Retinal pigment epithelial cell (primary cell): ENCODE measurements at places on chromosomes 6 and 20.

DNA sequence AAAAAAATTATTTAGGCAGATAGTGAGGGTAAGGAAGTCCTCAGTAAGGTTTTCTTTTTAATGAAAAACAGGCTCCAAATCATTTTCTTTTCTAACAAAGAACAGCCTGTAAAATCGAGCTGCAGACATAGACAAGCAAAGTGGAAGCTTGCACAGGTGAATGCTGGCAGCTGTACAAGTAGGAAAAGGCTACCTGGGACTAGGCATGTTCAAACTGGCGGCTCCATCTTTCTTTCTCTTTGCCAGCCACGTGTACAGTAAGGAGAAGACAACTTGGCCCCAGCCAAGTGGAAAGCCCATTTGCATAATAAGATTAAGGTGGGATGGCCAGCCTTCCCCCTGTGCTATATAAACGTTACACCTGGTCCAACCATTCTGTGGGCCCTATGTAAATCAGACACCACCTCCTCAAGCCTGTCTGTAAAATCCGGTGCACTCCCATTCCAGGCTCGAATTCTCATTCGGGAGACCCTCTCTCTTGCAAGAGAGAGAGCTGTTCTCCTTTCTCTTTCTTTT lies 27.0 kb upstream of the SLC2A12 start:
- no peak for DNase-seq

DNA sequence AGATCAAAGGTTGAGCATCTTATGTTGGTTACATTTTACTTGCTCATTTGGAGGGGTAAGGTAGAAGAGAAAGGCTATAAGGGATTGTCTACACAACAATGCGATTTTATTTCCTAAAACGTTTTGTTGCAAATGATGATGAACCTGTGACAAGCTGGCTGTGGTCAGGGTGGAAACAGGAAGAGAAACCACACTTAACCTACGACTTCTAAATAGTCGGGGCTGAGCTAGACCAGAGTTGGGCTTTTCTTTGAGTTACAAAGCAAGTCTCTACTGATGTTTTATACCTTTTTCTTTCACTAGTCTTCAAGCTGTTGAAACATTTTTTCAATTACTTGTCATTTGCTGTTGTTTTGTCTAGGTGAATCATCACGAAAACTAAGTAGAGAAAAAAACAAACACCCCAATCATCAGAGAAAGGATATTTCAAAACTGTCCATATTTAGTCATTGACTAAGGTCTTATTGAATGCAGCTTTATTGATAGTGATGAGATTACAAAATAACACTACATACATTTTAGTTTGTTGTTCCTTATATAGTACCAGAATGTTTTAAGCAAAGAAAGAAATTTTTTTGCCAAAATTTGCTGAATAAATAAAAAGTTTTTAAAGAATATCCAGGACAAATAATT lies 18.0 kb downstream of the KLHL31 start:
- DNase-seq, result no peak

DNA sequence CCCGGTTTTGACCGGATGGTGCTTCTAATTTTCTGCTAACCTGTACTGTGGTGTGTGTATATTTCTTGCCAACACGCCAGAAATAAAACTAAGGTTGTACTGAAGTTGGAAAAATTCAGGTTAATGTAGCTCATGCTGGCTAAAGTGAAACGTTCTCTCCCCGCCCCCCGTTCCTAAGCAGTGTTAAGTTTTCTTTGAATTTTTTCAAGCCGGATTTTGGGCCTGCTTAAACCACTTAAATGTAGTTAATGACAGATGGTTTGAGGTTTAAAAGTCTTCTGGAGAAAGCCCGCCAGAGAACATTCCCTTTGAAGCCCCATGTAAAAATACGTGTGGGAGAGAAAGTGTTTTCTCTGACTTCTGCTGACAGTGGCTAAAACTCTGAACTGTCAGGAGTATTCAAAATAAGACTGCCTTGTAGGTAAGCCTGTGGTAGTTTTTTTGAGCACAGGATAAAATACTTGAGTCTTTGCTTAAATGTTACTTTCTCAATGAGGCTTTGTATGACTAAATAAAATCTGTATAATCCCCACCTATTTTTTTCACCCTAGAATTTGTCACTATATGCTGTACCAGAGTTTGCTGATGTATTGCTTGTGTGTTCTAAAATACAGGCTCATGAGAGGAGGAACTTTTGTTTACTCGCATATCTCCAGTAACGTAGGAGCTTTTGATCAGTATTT lies 101.3 kb downstream of the OR2B2 start:
- no peak for DNase-seq

DNA sequence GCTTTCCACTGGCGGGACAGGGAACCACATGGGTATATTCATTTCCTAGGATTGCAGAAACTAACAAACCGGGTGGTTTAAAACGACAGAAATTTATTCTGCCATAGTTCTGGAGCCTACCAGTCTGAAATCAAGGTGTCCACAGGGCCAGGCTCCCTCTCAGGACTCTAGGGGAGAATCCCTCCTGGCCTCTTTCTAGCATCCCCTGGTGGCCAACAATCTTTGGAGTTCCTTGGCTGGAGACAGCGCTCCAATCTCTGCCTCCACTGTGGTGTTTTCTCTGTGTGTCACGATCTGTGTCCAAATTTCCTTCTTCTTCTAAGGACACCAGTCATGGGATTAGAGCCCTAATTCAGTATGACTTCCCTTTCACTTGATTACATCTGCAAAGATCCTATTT lies 95.0 kb downstream of the SCML4 start:
- DNase-seq, result no peak

- no peak for DNase-seq
Measured at GRCh38 chr20:52118016-52118623, 73.5 kb downstream of the ZFP64 start.

DNA sequence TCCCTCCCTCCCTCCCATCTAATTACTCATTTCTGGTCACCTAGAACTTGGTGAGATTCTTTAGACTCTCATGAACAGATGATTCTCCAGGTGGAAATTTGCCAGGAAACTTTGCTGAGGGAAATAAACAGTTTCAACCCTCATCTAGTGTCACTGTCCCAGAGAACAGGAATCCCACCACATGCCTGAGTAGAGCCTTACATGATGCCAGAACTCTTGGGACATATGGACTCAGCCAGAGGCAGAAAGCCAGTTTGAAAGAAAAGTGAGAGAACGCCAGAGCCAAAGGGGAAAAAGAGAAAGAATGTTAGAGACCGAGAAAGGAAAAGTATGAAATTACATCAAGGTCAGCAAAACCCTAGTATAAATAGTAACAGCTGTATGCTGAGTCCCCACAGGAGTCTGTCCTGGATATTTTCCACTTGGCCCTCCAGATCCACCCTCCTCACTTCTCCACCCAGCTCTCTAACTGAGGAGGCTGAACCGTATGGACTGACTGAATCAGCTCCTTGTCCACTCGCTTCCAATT lies 127.5 kb upstream of the COL21A1 start:
- DNase-seq, result no peak

GRCh38 chr6:144651234-144651633 lies 366.1 kb downstream of the UTRN start:
- DNase-seq, result no peak

- DNase-seq, result no peak
Measured at GRCh38 chr20:11918391-11918845, 725 bp downstream of the BTBD3 start.

- no peak for DNase-seq
Measured at GRCh38 chr6:113625850-113626249, 231.3 kb upstream of the MARCKS start.

DNA sequence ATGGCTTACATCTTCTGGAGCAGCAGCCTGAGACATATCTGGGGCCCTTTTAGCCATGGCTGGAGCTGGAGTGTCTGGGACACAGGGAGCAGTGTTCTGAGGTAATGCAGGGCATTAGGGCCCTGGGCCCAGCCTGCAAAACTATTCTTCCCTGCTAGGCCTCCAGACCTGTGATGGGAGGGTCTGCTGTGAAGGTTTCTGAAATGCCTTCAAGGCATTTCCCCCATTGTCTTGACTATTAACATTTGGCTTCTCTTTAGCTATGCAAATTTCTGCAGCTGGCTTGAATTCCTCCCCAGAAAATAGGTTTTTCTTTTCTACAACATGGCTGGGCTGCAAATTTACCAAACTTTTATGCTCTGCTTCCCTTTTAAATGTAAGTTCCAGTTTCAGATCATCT lies 61.5 kb downstream of the EDN1 start:
- no peak for DNase-seq

DNA sequence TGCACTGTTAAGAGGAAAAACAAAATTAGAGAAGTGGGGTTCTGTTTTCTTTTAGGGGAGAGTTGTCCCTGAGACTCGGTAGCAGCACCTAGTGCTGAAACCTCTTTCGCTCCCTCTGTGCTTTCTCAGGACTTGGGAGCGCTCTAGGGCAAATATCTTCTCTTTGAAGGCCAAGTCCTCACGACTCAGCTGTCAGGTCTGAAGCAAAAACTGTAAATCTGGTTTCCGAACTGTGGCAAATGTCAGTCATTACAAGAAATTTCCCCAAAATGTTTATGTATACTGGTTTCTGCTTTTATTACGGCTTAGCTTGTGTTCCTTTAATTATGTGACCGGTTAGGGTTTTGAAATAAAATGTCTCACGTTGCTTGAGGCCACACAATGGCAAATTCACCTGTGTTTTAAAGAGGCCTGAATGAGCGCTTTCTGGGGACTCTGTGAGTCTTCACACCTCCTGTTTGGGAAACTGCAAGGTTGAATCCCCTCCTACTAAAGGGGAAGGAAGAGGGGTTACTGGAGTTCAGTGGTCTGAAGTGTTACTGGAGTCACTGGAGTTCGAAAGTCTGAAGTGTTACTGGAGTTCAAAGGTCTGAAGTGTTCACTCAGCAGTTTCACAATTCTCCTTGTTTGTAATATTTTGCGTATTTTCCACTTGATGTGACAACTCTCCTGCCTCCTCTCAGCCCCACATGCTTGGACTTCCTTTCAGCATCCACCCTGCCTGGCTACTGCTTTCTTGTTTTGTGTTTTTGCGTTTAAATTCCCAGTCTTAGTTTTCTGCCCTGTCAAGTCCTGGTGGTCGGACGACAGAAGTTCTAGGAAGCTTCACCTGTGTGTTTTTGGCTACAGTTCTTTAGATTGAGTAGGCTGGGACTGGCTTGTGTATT lies 1.6 kb downstream of the SMPDL3A start:
- DNase-seq, result no peak

DNA sequence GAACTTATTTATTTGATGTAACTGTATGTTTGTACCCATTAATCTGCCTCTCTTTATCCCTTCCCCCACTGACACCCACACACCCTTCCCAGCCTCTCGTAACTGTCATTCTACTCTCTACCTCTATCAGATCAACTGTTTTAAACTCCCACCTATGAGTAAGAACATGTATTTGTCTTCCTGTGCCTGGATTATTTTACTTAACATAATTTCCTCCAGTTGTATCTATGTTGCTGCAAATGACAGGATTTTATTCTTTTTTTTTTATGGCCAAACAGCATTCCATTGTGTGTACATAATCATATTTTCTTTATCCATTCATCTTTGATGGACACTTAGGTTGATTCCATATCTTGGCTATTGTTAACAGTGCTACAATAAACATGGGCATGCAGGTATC lies 49.3 kb downstream of the PHACTR2 start:
- no peak for DNase-seq

DNA sequence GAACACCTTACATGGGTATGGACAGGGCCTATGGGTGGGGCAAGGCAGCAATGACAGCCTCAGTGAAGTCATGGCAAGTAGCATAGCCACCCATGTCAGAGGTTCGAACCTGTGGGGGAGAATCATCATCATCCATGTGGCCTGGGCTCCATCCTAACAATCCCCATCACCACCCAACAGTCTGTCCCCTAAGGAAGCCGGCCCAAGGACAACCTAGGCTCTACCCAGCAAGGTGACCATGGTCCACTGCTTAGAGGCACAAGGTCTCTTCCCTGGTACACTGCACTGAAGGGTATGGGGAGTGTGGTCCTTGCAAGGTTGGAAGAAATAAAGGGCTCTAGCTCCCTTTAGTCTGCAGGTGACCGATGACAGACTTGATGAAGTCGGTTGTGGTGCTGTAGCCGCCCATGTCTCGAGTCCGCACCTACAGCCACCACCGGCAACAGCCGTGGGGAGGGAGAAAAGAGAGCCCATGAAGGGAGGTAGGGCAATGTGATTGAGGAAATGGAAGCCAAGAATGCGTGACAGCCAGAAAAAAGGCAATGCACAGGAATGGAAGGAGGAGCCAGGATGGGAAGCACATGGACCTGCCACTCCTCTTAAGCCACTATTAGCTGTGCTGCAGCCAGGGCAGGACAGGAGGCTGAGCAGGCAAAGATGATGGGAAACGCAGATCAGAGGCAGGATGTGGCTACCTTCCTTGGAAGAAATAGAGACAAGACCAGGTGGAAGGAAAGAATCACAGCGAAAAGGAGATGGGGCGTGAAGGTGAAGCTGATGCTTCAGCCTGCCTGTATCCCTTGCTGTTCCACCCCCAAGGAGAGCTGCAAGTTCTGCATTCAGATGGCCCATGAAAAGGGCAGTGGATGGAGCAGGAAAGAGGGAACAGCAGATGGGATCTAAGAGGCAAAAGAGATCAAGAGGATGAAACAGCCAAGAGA lies 5.3 kb downstream of the IDH3B start:
- DNase-seq, result no peak

GRCh38 chr6:89836639-89837222 lies 7.1 kb downstream of the CASP8AP2 start:
- DNase-seq, result no peak

DNA sequence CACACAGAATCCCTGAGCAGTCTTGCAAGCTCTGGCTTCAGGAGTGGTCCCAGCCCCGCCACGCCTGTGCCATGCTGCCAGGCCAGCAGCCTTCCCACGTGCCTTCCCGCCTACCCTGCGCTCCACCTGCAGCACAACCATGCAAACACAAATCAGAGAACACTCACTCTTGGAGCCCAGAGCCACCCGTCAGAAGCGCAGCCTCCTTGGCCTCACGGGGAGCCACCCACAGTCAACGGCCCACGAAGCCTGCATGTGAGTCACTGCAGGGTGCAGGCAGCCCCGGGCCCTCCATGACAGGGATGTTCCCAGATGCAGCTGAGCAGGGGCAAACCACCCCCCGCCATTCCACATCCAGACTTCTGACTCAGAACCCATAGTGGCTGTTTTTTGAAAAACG lies 217.0 kb downstream of the DLL1 start:
- DNase-seq, result no peak

DNA sequence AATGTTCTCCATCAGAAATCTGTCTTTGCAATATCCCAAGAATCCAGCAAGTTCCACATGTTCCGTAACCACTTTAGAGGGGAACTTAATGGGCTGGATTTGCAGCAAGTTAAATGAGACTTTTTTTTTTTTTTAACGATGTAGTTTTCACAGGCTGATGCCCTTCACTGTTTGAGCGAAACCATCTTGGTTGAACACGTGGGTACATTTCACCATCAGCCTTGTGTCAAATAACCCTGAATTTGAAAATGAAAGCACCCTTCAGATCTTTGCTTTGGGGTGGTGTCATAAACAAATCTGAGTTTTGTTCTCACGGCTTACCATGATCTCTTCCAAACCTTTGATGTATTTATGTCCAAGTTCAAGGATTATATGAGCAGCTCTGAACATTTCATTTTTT lies 73.7 kb upstream of the EXOC2 start:
- no peak for DNase-seq
